ENCODE measurements at places on chromosomes 16 and 17.

DNA sequence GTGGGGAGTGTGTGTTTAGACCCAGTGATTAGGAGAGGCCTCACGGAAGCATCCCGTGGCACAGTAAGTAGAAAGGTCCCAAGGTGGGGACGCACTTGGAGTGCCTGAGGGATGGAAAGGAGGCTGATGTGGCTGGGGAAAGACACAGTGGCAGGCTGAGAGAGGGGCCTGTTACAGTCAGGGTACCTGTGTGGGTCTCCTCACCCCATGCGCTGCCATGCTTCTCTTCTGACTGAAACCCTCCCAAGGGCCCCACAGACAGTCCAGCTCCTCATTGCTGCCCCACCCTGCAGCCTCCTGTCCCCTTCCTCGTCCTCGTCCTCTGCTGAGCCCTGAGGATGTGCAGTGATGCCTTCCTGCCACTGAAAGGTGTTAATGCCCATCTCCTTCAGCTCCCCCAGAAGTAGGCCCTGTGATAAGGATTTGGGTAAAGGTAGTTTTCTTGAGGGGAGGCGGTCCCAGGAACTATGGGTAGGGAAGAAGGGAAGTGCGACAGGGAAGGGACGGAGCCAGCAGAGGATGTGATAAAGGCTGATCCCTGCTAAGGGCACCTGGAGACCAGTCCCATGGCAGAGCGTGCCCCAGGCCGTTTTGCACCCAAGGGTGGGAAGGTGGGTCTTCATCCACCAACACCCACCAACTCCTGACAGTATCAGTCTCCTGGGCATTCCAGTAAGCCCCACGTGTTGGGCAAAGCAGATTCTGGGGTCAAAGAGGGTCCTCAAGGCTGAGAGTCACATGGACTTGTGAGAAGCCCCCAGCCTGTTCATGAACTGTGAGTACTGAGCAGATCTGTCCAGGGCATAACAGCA lies 237.2 kb downstream of the GSG1L start:
- no peak for DNase-seq

- DNase-seq, result no peak
Observed at GRCh38 chr17:44536090-44536953, 21.0 kb upstream of the FZD2 start.

DNA sequence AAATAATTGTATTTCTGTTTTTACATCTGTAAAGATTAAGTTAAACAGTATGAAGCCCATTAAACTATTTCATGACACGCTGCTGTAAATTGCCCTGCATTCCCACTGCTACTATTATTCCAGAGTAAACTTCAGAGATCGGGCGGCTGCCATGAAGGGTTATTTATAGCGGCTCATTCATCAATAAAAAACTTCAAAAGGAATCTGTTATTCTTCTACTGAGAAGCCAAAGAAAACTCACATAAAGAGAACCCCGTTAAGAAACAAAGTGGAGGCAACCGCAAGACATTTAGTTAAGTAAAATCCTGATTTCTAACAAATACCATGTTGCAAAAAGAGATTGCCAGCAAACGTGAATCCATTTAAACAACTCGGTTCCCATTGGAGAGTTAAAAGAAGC lies 16.4 kb downstream of the FOXL1 start:
- no peak for DNase-seq

- DNase-seq, result no peak
Observed at GRCh38 chr17:2691069-2691871, 20.3 kb downstream of the CLUH start.

- no peak for DNase-seq
Observed at GRCh38 chr16:71919035-71919434, 23.7 kb downstream of the IST1 start.

- DNase-seq, result no peak
Observed at GRCh38 chr16:57824888-57825287, 22.6 kb upstream of the KIFC3 start.

DNA sequence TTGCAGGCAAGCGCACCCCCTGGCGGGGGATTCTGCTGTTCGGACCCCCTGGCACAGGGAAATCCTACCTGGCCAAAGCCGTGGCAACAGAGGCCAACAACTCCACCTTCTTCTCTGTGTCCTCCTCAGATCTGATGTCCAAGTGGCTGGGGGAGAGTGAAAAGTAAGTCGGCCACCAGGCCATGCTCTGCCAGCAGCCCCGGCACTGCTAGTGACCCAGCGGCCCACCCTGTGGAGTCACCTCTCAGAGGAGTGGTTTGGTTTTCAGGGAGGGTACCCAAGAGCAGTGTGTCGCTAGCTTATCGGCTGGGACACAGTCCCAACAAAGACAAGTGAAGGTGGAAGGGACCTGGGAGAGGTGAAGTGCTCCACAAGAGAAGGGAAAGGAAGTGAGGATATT lies 8.2 kb downstream of the VPS4A start:
- no peak for DNase-seq

DNA sequence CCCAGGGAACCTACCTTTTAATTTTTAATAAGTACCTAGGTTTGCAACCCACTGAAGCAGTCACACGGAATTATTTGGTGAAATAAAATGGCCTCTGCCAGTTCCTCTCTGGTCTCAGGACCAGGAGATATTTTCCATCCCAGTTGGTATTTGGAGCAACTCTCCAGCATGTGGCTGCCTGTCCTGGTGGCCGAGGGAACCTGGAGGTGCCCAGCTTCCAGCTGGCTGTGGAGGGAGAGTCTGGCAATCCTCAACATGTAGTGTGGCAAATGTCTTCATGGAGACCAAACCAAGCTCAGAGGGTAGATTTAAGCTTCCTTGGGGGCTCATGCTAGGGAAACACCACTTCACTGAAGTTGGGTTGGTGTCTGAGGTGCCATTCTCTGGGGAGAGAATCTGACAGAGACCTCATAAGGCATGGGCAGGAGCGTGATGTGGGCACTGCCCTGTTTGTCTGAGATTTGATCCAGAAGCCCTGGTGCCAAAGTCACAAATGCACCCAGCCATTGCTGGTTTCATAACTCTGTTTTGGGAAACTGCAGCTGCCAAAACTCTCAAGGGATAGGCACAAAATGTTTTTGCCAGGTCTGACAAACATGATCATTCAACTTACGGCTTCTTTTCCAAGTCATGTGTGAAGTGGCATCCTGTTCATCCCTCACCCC lies 2.8 kb downstream of the MT1X start:
- no peak for DNase-seq

DNA sequence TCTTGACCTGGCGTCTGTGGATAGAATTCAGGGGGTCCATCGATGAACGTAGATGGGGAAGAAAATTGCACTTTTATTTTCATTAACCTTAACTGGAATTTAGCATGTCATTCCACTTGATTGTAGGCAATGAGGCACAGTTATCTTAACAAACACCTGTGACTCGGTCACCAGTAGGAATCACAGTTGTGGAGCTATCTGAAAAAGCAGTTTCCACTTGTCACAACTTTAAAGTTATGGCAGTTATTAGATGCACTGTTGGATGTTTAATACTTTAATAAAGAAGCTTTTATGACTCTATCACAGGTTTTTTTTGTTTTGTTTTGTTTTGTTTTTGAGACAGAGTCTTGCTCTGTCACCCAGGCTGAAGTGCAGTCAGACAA lies 83.7 kb upstream of the LGALS9 start:
- no peak for DNase-seq

DNA sequence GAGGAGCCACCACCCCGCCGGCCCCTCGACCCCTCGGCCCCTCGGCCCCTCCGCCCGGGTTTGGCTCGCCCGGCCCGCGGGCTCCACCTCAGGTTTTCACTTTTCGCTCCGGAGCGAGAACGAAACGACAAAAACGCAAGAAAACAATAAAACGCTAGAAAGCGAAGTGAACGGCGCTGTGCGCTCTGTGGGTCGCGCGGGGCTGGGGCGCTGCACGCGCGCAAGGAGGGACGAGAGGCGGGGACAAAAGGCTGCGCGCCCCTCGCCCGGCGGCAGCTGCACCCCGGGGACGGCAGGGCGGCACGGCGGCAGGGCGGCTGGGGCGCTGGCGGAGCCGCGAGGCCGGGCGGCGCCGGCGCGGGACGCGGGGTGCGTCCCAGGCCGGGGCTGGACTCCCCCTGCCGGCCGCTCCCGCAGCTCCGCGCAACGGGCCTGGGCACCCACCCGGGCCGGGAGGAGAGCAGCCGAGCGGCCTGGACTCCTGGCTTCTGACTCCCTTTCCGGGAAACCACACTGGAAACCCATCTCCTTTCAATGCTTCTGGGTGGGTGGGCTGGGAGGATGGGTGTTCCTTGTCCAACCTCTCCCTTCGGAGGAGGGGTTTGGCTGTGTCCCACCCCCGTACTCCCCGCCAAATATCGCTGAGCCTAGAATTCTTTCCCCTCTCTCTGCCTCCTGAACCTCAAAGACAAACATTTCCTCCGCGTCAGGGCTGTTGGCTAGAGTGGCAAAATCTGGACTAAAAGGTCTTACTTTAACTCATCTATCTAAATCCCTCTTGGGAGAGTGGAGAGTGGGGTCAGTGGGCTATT lies 9.9 kb downstream of the TBX2 start:
- no peak for DNase-seq

DNA sequence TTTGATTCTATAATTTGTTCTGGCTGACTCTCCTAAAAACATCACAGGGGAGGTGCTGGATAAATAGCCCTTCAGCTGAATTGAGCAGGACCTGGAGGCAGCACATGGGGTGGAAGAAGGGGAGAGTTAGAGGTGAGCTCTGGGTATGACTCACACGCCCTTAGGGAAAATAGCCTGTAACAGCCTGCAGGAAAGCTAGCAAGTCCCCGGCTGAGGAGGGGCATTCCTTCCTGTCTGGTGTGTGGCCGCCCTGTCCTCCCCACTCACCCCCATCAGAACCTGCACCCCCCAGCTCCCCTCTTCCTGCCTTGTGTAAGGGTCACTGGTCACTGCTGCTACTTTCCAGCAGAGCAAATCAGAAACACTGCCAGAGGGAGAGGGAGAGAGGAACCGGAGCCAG lies 187.4 kb downstream of the C16orf95 start:
- DNase-seq, result no peak

- no peak for DNase-seq
Observed at GRCh38 chr16:84618581-84619460, 943 bp upstream of the COTL1 start.

GRCh38 chr16:48276102-48276501 lies 28.8 kb upstream of the ABCC11 start:
- DNase-seq, result peak; percentile 23

- DNase-seq, result no peak
Observed at GRCh38 chr16:50390371-50390771, 21.6 kb upstream of the BRD7 start.

- no peak for DNase-seq
Observed at GRCh38 chr17:66833201-66833600, 1.7 kb upstream of the CACNG5 start.

DNA sequence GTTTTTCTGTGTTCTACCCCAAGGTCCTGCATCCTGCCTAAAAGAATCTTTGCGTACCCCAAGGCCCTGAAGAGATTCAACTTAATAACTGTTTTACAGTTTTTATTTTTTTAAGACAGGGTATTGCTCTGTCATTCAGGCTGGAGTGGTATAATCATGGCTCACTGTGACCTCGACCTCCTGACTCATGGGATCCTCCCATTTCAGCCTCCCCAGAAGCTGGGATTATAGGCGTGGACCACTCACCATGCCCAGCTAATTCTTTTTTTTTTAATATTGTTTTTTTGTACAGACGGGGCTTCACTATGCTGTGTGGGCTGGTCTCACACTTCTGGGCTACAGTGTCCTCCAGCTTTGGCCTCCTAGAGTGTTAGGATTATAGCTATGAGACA lies 9.3 kb upstream of the FAAP100 start:
- DNase-seq, result no peak

GRCh38 chr17:18066866-18067265 lies 20.9 kb upstream of the DRG2 start:
- no peak for DNase-seq

- no peak for DNase-seq
Observed at GRCh38 chr16:66623755-66624154, 19.3 kb downstream of the CMTM3 start.

Data from anterior cingulate cortex (tissue), 58 donors.